Activated naive CD8-positive, alpha-beta T cell treated with anti-CD3 and anti-CD28 coated beads, Interleukin-2, amount 50 U/mL, for 16 hours (primary cell): ENCODE measurements at places on chromosomes 5 and 9.

- DNase-seq, result no peak
Measured at GRCh38 chr5:52702877-52703276, 84.8 kb upstream of the ITGA1 start.

DNA sequence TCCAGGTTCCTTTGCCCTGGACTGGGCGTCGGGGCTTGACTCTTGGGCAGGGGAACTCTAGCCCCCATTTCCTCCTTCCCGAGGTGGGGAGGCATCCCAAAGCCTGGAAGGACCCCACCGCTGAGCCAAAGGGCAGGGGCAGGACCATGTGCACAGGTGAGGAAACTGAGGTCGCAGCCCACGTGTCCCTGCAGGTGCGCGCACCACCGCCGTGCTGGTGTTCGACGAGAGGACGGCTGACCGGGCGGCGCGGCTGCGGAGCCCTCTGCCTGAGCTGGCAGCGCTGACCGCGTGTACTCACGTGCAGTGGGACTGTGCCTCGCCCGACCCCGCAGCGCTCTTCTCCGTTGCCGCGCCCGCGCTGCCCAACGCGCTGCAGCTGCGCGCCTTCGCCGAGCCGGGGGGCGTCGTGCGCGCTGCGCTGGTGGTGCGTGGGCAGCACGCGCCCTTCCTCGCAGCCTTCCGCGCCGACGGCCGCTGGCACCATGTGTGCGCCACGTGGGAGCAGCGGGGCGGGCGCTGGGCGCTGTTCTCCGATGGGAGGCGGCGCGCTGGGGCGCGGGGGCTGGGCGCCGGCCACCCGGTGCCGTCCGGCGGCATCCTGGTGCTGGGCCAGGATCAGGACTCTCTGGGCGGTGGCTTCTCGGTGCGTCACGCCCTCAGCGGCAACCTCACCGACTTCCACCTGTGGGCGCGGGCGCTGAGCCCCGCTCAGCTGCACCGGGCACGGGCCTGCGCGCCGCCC lies 2.8 kb downstream of the ADGRD2 start:
- DNase-seq, result no peak

DNA sequence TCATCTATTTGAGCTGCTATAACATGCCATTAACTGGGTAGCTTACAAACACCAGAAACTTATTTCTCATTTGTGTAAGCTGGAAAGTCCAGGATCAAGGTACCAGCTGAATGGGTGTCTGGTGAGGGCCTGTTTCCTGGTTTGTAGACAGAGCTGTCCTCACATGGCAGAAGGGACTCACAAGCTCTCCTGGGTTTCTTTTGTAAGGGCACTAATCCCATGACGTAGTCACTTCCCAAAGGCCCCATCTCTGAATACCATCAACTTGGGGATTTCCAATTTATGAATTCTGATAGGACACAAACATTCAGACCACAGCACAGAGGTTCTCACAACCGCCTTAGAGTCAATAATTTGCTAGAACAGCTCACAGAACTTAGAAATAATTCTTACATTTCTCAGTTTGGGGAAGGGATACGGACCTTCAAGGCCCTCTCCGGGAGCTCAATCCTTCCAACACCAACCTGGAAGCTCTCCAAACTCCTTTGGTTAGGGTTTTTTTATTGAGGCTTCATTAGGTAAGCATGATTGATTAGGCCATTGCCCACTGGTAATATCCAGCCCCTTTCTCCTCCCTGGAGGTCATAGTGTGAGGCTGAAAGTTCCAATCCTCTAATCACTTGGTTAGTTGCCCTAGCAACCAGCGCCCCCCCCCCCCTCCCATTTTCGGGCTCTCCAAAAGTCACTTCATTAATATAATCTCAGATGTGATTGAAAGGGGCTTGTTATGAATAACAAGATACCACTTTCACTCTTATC lies 7.6 kb upstream of the DNAJA1 start:
- no peak for DNase-seq

- DNase-seq, result no peak
Measured at GRCh38 chr5:15585841-15586591, 86.0 kb downstream of the FBXL7 start.

GRCh38 chr5:43117092-43117491 lies 3.6 kb upstream of the ZNF131 start:
- DNase-seq, result no peak

DNA sequence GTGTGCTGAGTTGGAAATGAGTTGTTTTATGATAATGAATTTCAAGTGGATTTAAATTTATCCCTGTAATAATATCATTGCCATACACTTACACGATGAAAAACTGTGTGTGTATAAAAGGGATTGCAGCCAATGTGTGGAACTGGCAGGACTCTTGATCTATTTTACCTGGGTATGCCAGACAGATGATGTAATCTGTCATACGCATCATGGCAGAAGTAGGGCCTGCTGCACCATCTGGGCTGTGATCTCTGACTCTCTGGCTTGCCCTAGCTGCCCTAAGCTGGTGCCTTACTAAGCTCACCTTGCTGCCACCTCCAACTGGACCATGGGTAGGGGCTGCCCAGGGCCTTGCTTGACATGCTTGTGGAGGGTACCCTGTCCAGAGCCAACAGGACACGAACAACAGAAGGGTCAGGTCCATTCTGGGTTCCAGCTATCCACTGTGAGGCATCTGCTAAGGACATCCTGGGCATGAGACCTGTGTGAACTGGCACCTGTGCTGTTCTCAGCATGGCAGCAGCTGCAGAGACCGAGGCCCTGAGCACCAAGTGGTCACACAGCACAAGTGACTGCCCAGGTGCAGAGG lies 184.2 kb downstream of the FSTL4 start:
- no peak for DNase-seq

- no peak for DNase-seq
Measured at GRCh38 chr5:1203311-1203967, 2.0 kb downstream of the SLC6A19 start.

DNA sequence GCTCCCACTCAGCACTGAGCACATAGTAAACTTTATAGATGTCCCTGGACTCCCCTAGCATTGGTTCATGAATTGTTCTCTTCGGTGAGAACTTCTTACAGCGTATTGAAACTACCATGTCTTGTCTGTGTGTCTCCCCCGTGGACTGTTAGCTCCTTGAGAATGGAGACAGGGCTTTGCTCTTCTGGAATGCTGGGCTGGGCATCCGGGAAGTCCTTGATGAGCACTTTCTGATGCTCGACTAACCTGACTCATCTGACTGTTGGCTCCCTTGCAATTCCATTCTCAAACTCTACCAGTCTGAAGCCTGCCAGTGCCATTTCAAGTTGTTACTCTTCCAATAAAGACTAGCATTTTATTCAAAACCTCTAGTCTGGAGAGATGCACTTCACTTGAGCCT lies 15.0 kb upstream of the PFDN1 start:
- DNase-seq, result no peak

GRCh38 chr5:109756543-109757185 lies 66.9 kb downstream of the MAN2A1 start:
- DNase-seq, result no peak

- DNase-seq, result no peak
Measured at GRCh38 chr9:1125741-1126140, 75.6 kb downstream of the DMRT2 start.

- DNase-seq, result no peak
Measured at GRCh38 chr9:38071470-38072134, 2.6 kb upstream of the SHB start.

- DNase-seq, result no peak
Measured at GRCh38 chr5:120454094-120454798, 9.9 kb upstream of the PRR16 start.

DNA sequence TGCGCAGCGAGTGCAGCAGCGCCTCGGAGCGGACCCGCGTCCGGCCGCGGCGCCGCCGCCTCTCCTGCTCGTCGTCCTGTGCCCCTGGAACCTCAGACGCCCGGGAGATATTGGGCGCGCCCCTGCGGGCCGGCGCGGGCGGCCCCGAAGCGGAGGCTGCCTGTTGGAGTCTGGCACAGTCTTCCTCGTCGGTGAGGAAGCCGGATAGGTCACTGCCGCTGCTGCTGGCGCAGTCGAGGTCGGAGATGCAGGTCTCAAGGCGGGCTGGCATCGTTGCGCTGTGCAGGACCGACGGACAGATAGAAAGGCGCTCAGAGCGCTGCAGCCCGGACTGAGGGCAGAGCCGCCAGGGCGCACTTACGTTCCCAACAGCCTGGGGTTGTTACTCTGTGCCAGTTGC lies 344 bp downstream of the NEUROG1 start:
- DNase-seq, result no peak

DNA sequence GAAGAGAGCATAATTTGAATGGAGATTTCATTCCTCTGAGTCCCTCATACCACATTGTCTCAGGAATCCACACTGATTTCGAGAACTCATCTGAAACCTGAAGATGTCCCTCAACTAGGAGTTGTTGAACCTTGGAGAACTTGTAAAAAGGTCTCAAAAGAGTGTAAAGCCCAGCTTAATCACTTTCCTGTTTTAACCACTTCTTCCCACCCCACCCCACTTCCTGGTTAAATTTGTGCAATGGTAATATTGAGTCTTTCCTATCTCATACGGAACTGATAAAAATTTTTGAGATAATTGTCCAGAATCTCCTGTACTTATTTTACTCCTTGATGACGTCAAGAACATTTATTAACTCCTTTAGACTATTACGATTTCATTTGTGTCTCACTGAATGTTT lies 240.7 kb downstream of the ARRDC3 start:
- no peak for DNase-seq

- DNase-seq, result no peak
Measured at GRCh38 chr9:113737517-113738271, 138.4 kb upstream of the ZNF618 start.

DNA sequence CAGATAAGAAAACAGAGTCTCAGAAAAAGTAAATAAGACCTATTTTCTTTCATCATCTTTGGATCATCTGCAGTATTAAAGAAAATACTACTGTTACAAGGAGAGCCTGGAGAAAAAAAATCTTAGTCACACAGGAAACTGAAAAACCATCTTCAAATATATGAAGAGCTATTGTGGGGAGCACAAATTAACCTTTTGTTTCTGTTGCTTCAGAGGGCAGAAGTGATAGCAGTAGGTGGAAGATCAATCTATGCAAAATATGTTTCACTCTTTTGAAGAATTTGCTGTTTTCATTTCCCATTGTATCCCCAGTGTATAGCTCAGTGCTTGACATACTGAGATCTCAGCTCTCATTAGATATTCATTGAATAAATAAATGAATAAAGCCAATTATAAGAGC lies 13.1 kb upstream of the CEMIP2 start:
- DNase-seq, result no peak

DNA sequence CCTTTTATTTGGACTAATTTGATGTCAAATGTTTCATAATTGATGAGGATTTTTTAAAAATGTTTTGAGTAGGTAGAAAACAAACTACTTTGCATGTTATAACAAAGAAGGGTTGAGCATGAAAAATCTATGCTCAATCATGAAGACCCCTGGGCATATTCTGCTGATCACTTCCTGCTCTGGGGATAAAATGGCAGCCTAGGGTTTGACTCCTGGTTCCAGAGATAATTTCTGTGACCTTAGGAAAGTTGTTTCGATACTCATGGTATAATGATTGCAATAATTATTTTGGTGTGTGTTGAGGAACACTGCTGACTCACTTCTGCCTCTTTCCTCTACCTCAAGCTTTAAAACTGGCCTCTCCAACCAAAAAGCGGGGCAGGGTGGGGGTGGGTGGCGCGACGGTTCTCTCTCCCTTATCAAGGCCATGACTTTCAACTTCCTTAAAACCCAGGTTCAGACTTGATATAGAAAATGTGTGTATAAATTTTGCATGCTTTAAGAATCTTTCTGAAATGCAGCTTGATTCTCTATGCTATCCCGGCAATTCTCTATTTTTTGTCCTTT lies 6.0 kb upstream of the PIP5K1B start:
- no peak for DNase-seq

DNA sequence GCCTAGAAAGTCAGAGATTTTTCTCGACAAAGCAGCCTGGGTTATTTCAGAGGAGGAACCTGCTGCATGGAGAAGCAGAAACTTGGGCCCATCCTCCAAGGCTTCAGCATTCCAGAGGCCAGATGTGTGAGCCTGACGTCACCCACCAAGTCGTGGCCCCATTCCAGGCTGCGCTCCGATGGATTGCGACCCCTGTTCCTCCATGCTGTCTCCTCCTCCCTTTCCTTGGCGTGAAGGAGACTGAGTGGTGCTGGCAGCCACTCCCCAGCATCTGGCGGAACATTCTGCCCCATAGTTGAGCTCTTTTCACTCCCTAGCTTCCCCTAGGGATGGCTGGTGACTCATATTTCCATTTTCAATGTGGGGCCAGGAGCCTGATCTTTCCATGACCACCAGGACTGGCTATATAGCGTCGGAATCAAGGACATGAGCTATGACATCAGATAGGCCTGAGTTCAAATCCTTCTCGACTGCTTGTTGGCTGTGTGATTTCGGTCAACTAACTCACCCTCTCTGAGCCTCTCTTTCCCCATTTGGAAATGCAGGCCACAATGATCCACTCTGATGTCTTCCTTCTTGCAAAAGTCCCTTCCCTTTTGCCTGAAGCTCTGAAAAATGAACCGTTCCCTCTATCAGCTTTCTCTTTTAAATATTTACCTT lies 24.5 kb upstream of the DUSP1 start:
- no peak for DNase-seq

GRCh38 chr5:80960531-80961375 lies 590 bp downstream of the RASGRF2 start:
- DNase-seq, result no peak

DNA sequence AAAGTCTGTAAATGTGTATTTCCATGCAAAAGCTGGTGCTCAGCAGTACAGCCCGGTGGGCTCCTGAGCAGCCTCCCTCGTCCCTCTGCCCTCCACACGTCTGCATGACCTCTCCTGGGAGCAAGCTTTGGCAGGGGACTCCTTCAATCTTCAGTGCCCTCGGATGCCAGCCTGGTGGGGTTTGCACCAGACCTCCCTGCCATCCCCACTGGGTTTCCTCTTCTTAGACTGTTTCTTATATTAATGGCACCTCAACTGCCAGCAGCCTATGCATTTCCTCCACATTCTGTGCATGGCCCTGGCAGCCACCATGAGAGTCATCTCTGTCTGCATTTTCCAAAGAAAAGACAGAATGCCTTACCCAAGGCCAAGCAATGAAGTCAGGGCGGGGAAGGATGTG lies 108.4 kb downstream of the ROR2 start:
- DNase-seq, result no peak

GRCh38 chr9:135847833-135848232 lies 59.5 kb downstream of the CAMSAP1 start:
- DNase-seq, result no peak

GRCh38 chr9:98913705-98914104 lies 30.0 kb upstream of the COL15A1 start:
- DNase-seq, result no peak

- peak; percentile 62 for DNase-seq
Measured at GRCh38 chr9:131237931-131238401, 38.3 kb downstream of the FAM78A start.

GRCh38 chr5:119309326-119309725 lies 46.5 kb upstream of the TNFAIP8 start:
- DNase-seq, result no peak

GRCh38 chr9:8456344-8456743 lies 656.8 kb upstream of the DMAC1 start:
- DNase-seq, result no peak

DNA sequence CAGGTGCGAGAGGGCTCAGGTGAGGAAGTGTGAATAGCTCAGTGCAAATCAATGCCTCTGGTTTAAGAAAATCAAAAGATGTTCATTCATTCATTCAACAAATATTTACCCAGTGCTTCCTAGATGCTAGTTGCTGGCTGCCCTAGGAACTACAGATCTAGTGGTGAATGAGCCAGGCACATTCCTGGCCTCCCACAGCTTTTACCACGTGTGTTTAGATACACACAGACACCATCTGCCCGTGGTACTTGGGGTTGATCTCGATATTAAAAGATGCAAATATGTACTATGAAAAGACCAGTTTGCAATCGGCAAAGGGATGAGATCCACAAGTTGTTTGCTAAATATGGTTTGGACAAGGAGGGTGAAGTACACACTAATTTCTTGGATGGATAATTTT lies 78.2 kb downstream of the GTF3C4 start:
- DNase-seq, result no peak
